ENCODE measurements at places on chromosomes 7 and 10. TPM values are rescaled to one million over a fixed set of nuclear protein-coding genes. Genes with fewer than 3 reads are reported as not detected.

LGI1 gene
- not detected for total RNA-seq

ADCYAP1R1 gene
- total RNA-seq: 1.8 TPM

ASB10 gene
- not detected for total RNA-seq

ITGA8 gene
- total RNA-seq: 221 TPM

GAD2 gene
- total RNA-seq: not detected

MUC12 gene
- 1.5 TPM for total RNA-seq

WDR86 gene
- total RNA-seq: 6.2 TPM

All from posterior vena cava (tissue), 2 donors.